ENCODE measurements at places on chromosomes 5 and 9.
A peak's percentile ranks its signal among the peaks of the same experiment; 100 is the strongest.

DNA sequence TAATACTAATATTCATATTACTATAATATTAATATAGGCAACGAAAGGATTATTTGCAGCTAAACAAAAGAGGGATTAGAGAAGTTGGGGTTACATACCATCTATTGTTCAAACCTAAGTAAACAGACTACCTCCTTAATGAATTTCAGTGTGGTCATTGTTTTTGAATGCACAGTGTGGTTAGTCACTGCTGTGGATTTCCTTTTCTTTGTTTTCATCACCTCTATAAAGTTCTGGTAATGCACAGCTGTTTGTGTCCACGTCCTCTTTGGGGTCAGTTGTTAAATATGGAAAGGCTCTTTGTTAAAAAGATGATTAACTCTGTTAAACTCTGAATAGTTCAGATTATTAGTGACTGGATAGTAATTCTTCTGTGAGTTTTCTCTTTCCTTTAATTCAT is 233.6 kb downstream of the MAST4 start:
- DNase-seq = no peak

DNA sequence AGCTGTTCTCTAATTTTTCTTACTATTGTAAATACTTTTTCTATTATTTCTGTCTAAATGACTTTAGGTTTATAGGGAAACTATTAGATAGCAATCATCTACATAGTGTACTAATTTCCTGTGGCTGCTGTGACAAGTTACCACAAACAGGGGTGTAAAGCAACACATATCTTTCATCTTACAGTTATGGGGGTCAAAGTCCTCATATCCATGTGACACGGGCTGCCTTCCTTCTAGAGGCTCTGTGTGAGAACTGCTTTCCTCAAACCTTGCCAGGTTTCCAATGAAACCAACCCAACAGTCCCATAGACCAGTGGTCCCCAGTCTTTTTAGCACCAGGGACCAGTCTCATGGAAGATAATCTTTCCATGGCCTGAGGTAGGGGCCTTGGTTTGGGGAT is 189.1 kb downstream of the ROR2 start:
- DNase-seq = no peak

GRCh38 chr9:5315187-5315923 is 10.8 kb upstream of the RLN2 start:
- no peak for DNase-seq

DNA sequence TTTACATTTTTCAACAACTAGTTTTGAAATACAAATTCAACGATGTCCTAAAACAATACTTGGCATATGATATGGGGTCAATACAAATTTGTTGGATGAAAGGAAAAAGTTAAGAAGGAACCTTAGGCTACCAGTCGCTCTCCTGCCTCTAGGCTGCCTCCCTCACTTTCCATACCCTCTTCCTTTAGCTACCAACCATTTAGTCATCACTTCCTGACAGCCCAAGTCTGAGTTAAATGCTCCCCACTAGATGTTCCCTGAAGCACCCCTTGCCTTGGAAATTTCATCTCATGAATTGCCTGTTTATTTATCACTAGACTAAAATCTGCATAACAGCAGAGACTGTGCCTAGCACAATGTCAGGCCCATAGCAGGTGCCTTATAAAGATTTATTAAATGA is 2.7 kb upstream of the LARS1 start:
- DNase-seq = no peak

GRCh38 chr9:123745451-123745850 is 184.5 kb downstream of the DENND1A start:
- DNase-seq = no peak

GRCh38 chr9:101437806-101438232 is 2.2 kb upstream of the ALDOB start:
- DNase-seq = no peak

DNA sequence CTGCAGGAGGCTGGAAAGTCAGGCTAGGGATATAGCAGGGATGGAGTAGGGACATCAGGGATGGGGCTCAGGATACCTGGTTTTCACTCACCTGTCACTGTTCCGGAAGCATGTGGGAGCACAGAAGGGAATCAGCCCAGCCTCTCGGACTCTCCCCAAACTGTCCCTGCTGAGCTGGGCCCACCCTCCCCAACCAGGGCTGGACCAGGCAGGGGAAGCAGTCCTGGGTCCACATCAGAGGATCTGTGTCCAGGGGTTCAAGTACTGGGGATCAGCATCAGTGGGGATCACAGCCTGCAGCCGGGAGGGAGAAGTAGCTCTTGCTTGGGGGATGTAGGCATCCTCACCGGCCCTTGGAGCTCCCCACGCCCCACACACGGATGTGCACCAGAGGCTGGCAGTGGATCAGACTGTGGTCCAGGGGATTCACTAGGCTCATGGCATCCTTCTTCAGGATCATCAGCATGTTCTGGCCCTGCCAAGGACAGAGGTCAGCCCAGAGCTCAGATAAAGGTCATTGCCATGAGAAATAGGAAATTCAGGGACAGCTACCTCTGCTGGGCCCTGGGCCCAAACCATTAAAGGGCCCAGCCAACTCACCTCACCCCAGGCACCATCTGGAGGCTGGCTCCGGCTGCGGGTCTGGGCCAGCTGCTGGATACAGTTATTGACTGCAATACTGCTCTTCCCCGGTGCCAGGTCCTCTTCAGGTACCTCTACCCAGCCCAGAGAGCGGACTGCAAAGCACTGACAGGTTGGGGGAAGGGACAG is 2.5 kb downstream of the APBB3 start:
- no peak for DNase-seq

DNA sequence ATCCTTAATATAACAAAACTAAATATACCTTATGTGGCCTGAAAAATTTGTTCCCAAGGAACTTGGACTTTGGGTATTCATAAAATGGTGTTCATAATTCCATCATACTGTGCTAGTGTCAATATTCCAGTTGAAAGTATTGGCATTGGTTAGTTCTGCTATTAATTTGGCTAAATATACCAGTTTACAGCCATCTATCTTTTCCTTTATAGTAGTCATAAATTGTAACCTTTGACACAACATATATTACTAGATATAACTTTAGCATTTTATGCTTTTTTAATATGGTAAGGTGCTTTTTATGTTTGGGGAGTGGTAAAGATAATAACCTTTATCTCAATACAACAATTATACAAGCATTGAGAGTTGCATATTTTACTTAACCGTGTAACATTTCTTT is 23.7 kb downstream of the SPATA31D1 start:
- no peak for DNase-seq

GRCh38 chr9:94757158-94757557 is 30.7 kb downstream of the AOPEP start:
- no peak for DNase-seq

GRCh38 chr5:135549413-135549812 is 13.6 kb upstream of the NEUROG1 start:
- no peak for DNase-seq

DNA sequence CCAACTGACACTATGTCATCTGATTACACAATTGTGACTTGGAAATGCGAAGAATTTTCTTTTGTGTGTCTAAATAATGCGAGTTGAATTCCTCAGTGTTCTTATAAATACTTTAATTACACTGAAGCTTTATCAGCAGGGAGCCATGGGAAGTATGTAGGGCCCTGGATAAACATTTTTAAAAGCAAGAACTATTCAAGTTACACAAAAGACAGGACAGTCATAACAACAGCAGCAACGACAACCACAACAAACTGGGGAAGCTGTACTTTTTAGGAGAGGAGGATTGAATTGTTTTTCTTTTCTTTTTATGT is 250.3 kb upstream of the ZNF608 start:
- DNase-seq = no peak

- DNase-seq = no peak
Measured at GRCh38 chr5:10323588-10324488, 16.1 kb upstream of the CMBL start.

GRCh38 chr5:18789218-18789998 is 1155.1 kb downstream of the TAF11L14 start:
- DNase-seq = no peak

DNA sequence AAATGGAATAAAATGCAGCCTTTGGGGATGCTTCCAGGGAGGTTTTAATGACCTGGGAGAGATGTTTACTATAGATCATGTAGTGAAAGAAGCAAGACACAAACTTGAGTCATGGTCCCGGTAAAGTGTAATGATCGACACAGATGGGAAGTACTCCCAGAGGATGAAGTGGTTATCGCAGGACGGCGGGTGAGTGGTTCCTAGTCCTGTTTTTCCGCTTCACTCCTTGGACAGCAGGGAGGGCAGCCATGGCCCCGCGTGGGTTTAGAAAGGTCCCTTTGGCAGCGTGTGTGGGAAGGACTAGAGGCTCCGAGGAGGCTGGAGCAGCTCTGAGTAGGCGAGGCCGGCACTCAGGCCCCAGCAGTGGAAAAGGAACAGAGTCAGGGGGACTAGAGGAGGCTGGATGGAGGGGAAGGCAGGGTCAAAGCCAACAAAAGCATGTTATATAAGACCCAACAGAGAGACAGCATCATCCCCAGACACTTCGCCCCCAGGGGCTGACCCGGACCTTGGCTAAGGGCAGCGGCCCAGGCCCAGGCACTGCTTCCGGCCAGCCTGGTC is 49.2 kb upstream of the STXBP1 start:
- no peak for DNase-seq

GRCh38 chr9:136606687-136607333 is 55.9 kb upstream of the EGFL7 start:
- DNase-seq = no peak

DNA sequence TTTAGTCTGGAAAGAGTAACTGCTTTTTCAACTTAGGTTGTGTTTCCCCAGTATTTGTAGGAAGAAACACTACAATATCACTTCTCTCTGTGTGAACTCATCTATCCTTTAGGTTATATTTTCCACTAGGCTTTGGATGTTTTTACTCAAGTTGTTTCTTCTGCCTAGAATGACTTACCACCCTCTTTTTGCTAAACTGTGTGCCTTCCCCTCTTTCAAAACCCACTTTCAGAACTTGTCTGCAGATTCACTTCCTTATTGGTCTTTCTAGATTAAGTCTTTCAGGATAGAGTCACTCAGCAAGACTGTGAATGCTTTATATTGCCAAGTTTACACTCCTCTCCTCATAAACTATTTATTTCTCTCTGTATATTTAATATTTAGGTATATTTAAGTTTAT is 14.2 kb upstream of the CAST start:
- DNase-seq = no peak

- no peak for DNase-seq
Measured at GRCh38 chr9:87681271-87682061, 44.5 kb upstream of the CTSL start.

DNA sequence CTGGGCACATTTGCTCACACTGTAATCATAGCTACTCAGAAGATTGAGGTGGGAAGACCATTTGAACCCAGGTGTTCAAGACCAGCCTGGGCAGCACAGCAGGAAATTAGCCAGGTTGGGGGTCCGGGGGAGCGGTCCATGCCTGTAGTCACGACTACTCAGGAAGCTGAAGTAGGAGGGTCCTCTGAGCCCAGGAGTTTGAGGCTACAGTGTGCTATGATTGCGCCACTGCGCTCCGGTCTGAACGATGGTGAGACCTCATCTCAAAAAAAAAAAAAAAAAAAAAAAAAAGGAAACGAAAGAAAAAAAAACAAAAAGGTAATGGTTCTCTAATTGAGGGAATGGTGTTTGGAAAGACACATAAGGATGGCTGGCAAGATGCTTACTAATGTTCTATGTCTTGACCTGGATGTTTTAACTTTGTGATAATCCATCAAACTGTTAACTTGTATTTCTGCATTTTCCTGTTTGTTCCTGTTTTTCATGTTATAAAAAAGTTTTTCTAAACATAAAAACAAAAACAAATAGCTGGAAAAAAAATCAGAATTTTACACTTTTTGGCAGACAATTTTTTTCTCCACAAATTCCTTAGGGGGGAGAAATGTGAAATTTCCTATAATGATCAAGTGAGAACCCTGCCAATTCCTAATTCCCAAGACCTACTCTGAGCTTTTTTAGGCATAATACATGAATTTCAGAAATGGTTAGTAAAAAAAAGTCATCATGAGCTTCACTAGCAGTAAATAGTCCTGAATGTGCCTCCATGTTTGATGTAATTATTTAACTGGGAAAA is 96.9 kb downstream of the DENND1A start:
- no peak for DNase-seq

DNA sequence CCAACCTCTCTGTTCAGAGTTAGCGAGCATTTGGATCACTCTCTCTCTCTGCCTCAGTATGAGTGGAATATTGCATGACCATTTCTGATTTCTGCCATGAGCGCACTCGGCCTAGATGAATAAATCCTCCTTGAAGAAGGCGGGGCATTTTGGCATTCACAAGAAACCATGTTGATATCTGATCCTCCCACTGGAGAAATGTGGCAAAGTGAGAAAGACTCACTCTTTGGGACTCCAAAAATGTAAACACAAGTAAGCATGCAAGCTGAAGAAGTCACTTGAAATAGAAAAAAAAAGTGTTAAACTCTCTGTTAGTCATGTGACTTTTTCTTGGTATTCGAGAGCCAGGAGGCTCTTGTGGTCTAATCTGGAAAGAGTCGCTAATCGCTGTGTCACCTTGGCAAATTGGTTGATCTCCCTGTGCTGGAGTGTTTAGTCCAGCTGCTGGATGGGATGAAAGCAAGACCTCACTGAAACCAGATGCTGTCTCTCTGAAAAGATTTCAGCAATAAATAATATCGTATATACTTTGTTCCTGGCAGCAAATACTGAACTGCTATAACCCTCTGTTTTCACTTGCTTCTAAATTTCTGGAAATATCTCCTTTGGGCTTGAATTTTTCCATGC is 95.5 kb downstream of the GHR start:
- DNase-seq = no peak

DNA sequence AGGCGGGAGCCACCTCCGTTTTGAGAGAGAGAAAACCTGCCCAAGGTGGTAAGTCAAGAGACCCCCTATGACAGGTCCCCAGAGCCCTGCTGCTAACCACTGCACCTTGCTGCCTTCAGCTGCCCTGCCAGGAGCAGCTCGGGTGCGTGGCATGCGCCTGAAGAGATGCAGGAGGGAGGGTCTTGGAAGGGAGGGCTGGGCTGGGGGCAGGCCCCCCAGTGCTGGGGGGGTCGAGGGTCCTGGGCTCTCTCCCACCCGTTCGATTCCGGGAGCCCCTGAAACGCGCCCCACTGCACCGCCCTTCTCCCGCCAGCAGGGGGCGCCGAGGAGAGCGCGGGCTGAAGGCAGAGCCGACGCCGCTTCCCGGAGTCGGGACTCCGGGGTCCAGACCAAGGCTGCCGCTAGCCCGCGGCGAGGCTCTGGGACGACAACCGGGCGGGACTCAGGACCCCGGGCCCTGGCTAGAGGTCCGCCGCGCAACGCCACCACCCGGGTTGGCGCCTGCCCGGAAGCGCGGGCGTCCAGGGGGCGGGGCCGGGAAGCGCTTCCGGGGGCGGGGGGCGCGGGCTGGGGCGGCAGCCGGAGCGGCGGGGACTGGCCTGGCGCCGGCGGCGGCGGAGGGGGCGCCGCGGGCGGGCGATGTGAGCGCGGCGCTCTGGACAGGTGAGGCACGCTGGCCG is at the start of gene ZBTB34:
Gene ZBTB34 (plus strand): TSS at position 563 of the 680 bp plus-strand sequence. CDS start 18,761 bp downstream, outside the sequence.
- peak; percentile 53 for DNase-seq
